IMR-90 (cell line): ENCODE measurements at places on chromosomes 7 and 10. TPM values are rescaled to one million over a fixed set of nuclear protein-coding genes. Genes with fewer than 3 reads are reported as not detected.

Gene TMEM72
- not detected in 2 replicates for total RNA-seq

Gene GSDME
- 78.7 and 88.3 TPM in 2 replicates for total RNA-seq

Gene FOXI2
- not detected in 2 replicates for total RNA-seq

Gene VAX1
- total RNA-seq: not detected in 2 replicates

Gene CCT6A
- total RNA-seq: 265 and 311 TPM in 2 replicates

Gene OR2A14
- not detected in 2 replicates for total RNA-seq

Gene C7orf57
- not detected in 2 replicates for total RNA-seq

Gene STMP1
- total RNA-seq: 6.1 and 11.9 TPM in 2 replicates

Gene PIP
- not detected in 2 replicates for total RNA-seq

Gene TMEM229A
- total RNA-seq: not detected in 2 replicates
